Activated CD8-positive, alpha-beta memory T cell treated with anti-CD3 and anti-CD28 coated beads, Interleukin-2, amount 10 ng/mL, durations not matched to agents 7 days and 5 days (primary cell): ENCODE measurements at places on chromosomes 4 and X.
A peak's percentile ranks its signal among the peaks of the same experiment; 100 is the strongest.

GRCh38 chrX:37896511-37896890 lies 49.1 kb upstream of the DYNLT3 start:
- H3K27ac ChIP-seq, result no peak overlapping the region
- no peaks in the 10 kb centered on the region for H3K4me1 ChIP-seq
- no peak for DNase-seq
- H3K4me3 ChIP-seq, result no peak overlapping the region

GRCh38 chr4:79661196-79661595 lies 253.2 kb upstream of the GK2 start:
- no peaks in the 10 kb centered on the region for H3K4me1 ChIP-seq
- H3K27ac ChIP-seq, result no peak overlapping the region
- DNase-seq, result no peak
- H3K27me3 ChIP-seq, result no peaks in the 10 kb centered on the region

- no peaks in the 10 kb centered on the region for H3K27me3 ChIP-seq
- no peak overlapping the region for H3K27ac ChIP-seq
- H3K4me1 ChIP-seq, result no peaks in the 10 kb centered on the region
- DNase-seq, result no peak
- no peak overlapping the region for H3K4me3 ChIP-seq
Observed at GRCh38 chr4:106583567-106583966, 215.0 kb upstream of the GIMD1 start.

- peaks cover 41% of the 10 kb centered on the region for H3K4me1 ChIP-seq
- H3K27me3 ChIP-seq, result peaks cover 2% of the 10 kb centered on the region
- peaks cover 2% of the 10 kb centered on the region for H3K36me3 ChIP-seq
- H3K4me3 ChIP-seq, result peak overlapping the region; percentile 53
Observed at GRCh38 chr4:7876201-7876875, 63.3 kb downstream of the AFAP1 start.

DNA sequence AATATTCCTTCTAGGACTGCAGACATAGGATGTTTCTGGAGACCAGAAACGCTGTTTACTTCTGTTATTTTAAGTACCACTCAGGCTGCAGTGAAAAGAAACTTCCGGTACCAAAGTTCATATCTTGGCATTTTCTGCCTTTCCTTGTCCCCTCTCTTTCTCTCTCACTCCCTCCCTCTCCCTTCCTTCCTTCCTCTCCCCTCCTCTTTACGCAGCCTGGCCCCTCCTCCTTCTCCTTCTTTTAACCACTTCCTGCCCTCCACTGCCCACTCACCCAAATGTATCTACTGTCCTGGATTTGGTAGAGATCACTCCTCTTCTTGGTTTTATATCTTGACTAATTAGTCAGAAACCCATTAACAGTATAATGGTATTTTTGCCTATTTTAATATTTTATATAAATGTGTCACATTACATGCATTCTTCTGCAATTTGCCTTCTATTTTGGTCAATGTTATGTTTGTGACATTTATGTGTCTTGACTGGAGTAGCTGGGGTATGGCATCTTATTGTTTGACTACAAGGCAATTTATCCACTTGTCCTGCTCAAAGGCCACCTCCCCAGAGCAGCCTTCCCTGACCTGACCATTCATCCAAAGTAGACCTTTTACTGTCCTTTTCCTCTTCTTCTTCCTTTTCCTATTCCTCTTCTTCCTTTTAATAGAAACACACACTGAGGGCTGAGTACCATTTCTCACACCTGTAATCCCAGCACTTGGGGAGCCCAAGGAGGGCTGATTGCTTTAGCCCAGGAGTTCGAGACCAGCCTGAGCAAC lies 56.9 kb downstream of the BCOR start:
- peak; percentile 42 for DNase-seq
- no peak overlapping the region for H3K4me3 ChIP-seq
- H3K27me3 ChIP-seq, result no peaks in the 10 kb centered on the region
- H3K4me1 ChIP-seq, result peaks cover 27% of the 10 kb centered on the region

- H3K36me3 ChIP-seq, result no peaks in the 10 kb centered on the region
- DNase-seq, result no peak
- H3K27ac ChIP-seq, result no peak overlapping the region
- no peak overlapping the region for H3K4me3 ChIP-seq
- H3K27me3 ChIP-seq, result no peaks in the 10 kb centered on the region
- H3K4me1 ChIP-seq, result no peaks in the 10 kb centered on the region
Observed at GRCh38 chrX:69216446-69216845, 51.2 kb upstream of the PJA1 start.

DNA sequence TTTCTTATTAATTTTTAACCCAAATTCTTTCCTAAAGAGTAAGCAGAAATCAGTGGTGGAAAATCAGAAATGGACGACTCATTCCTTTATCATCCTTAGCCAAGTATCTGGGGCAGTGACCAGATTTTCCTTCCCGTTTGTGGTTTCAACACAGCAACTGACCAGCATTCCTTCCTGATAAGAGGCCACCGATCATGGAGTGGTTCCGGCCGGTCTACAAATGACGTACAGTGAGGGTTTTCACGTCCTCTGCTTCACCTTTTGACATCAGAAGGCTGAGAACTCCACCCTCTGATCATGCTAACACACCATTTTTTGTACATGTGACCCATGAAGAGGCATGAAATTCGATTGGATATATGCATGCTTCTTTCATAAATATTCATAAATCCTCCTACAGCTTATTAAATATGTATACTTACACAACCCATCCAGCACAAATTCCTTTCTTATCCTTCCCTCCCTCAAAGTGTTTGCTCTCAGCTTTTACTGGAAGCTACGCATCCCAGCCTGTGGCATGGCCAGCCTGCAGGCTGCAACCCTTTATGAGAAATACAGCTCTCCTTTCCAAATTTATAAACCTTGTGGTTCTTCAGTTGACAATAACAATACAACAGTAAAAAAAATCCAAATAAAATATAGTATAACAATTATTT lies 173.0 kb upstream of the CASK start:
- no peak overlapping the region for H3K27ac ChIP-seq
- peaks cover 4% of the 10 kb centered on the region for H3K36me3 ChIP-seq
- no peak overlapping the region for H3K4me3 ChIP-seq

DNA sequence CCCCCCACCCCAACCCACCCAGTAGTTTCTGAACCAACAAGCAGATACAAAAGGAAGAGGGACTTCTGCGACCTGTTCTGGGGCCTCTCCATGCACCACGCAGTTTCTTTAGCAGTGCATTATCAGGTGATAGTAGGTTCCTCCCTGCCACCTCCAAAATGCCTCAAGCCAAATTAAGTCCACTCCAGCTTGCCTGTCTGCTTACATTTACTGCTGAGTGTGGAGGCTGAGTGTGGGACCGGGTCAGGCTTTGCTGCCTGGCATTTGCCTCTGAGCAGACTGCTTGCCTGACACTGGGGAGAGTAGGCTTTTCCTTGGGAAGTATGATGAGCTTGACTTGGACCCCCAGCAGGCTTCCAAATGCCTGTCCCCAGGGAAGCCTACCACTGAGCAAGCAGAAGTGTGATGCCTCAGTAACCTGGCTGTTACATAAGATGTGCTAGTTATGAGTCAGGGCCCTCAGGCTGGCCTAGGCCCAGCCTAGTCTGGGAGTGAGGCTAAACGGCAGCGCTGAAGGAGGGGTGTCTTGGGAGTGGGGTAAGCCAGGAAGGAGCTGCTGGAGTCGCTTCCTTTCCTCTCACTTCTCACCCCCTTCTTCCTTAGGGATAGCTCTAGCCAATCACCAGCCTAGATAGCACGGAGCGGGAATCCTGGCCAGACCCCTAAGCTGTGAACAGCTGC lies 9.0 kb downstream of the TSC22D3 start:
- no peak overlapping the region for H3K4me3 ChIP-seq
- H3K27ac ChIP-seq, result no peak overlapping the region

DNA sequence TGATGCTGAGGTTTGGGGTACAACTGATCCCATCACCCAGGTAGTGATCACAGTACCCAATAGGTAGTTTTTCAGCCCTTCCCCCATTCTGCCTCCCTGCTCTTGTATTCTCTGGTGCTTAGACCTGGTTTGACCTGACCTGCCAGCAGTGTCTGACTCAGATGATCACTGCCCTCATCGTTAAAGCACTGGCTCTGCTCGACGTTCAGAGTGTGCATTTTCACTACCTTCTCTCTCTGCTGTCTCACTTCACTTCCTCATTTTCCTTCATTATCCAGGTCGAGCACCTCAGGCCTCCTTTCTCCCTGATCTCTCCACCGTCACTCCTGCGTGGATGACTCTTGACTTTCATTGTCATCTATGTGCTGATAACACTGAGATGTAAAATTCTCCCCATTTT lies 83.6 kb downstream of the PARM1 start:
- no peak for DNase-seq
- no peaks in the 10 kb centered on the region for H3K4me1 ChIP-seq
- H3K27me3 ChIP-seq, result no peaks in the 10 kb centered on the region
- no peak overlapping the region for H3K27ac ChIP-seq
- no peaks in the 10 kb centered on the region for H3K36me3 ChIP-seq
- H3K4me3 ChIP-seq, result no peak overlapping the region

GRCh38 chrX:154123241-154124219 lies 20.5 kb upstream of the OPN1LW start:
- peak; percentile 68 for DNase-seq
- peak overlapping the region; percentile 3 for H3K4me3 ChIP-seq
- H3K27me3 ChIP-seq, result no peaks in the 10 kb centered on the region
- H3K36me3 ChIP-seq, result no peaks in the 10 kb centered on the region
- H3K4me1 ChIP-seq, result peaks cover 21% of the 10 kb centered on the region
- H3K27ac ChIP-seq, result peak overlapping the region; percentile 13

GRCh38 chrX:96924581-96924980 lies 40.9 kb downstream of the RPA4 start:
- no peak overlapping the region for H3K27ac ChIP-seq
- no peak overlapping the region for H3K4me3 ChIP-seq
- no peaks in the 10 kb centered on the region for H3K4me1 ChIP-seq

GRCh38 chr4:138406876-138407275 lies 164.7 kb upstream of the SLC7A11 start:
- H3K27ac ChIP-seq, result no peak overlapping the region
- no peaks in the 10 kb centered on the region for H3K36me3 ChIP-seq
- DNase-seq, result no peak
- H3K27me3 ChIP-seq, result no peaks in the 10 kb centered on the region
- H3K4me3 ChIP-seq, result no peak overlapping the region

GRCh38 chr4:127006446-127006877 lies 626.3 kb upstream of the INTU start:
- H3K4me1 ChIP-seq, result no peaks in the 10 kb centered on the region
- H3K27me3 ChIP-seq, result no peaks in the 10 kb centered on the region
- no peak for DNase-seq
- no peak overlapping the region for H3K27ac ChIP-seq
- no peak overlapping the region for H3K4me3 ChIP-seq

- no peaks in the 10 kb centered on the region for H3K27me3 ChIP-seq
- no peaks in the 10 kb centered on the region for H3K36me3 ChIP-seq
- no peak for DNase-seq
- H3K27ac ChIP-seq, result no peak overlapping the region
Observed at GRCh38 chr4:125789023-125789422, 474.3 kb downstream of the FAT4 start.

GRCh38 chrX:134538316-134538715 lies 78.4 kb downstream of the HPRT1 start:
- no peaks in the 10 kb centered on the region for H3K36me3 ChIP-seq
- no peak overlapping the region for H3K27ac ChIP-seq
- H3K4me3 ChIP-seq, result no peak overlapping the region
- no peak for DNase-seq

DNA sequence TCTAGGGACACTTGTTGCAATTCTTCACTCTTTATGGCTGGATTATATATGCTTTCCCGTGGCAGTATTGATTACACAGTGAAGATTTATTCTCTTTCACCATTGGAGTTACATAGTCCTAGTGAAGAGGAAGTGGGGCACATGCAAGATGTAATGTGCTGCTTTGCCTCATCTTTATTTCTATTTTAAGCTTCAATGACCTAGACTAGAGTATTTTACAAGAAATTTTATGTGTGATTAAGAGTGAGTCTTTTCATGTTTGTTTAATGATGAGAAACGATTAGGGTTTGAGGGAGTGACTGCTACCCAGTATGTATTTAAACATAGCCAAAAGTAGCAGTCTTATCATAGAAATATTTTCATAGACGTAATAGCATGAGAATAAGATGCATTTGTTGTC lies 30.8 kb downstream of the DIAPH2 start:
- H3K27me3 ChIP-seq, result no peaks in the 10 kb centered on the region
- H3K4me3 ChIP-seq, result no peak overlapping the region
- H3K27ac ChIP-seq, result no peak overlapping the region
- no peak for DNase-seq

DNA sequence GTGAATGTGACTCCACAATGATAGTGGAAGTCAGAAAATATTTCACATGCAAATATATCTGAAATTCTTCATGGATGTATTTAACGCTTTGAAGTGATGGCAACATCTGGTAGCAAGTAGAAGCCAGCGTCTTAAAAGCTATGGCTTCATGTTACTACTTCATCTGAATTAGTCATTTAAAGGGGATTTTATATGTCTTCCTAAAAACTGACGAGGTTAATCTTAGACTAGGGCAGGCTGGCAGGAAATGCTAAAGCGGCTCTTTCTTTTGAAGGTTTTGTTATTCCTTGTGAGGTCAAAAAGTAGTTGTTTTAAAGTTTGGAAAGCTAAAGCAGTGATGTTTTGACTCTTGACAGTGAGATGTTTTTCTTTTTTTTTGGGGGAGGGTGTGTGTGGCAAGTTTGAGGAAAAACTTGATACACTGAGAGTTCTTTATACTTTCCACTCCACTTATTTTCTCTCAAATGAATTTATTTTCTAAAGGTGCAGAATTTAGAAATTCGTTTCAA lies 22.6 kb downstream of the PLS3 start:
- no peaks in the 10 kb centered on the region for H3K36me3 ChIP-seq
- H3K4me3 ChIP-seq, result no peak overlapping the region
- no peaks in the 10 kb centered on the region for H3K27me3 ChIP-seq
- peaks cover 2% of the 10 kb centered on the region for H3K4me1 ChIP-seq
- no peak overlapping the region for H3K27ac ChIP-seq

- no peak for DNase-seq
- no peak overlapping the region for H3K4me3 ChIP-seq
- H3K27ac ChIP-seq, result no peak overlapping the region
- no peaks in the 10 kb centered on the region for H3K36me3 ChIP-seq
- H3K4me1 ChIP-seq, result no peaks in the 10 kb centered on the region
Observed at GRCh38 chr4:90624781-90625180, 497.6 kb downstream of the CCSER1 start.

DNA sequence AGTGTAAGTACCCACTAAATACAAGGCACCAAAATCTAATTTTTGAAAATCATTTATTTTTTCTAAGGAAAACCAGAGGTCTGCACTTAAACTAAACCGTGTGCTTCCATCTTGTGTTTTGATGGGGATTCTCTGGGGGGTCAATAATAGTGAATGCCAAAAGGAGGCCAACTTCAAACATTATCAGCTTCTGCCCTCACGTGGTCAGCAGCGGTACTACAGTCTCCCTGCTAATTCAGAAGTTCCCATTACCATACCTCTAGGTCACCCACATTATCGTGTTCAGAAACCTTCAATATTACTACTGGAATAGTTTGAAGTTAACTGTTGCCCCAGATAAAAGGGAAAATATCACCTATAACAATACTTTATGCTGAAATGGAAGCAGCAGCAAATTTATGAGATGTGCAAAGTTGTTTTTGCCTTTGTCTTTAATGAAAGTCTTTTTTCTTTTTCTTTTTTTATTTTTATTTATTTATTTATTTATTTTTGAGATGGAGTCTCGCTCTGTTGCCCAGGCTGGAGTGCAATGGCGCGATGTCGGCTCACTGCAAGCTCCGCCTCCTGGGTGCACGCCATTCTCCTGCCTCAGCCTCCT lies 17.3 kb downstream of the CTPS2 start:
- peaks cover 2% of the 10 kb centered on the region for H3K36me3 ChIP-seq
- H3K4me3 ChIP-seq, result no peak overlapping the region
- peak; percentile 61 for DNase-seq

GRCh38 chr4:48141048-48141447 lies 7.0 kb upstream of the TXK start:
- H3K4me3 ChIP-seq, result no peak overlapping the region
- no peak overlapping the region for H3K27ac ChIP-seq
- DNase-seq, result no peak
- peaks cover 4% of the 10 kb centered on the region for H3K36me3 ChIP-seq
- peaks cover 49% of the 10 kb centered on the region for H3K4me1 ChIP-seq
